Esophagus squamous epithelium (tissue), 5 donors: ENCODE measurements at places on chromosomes 1 and 21.

DNA sequence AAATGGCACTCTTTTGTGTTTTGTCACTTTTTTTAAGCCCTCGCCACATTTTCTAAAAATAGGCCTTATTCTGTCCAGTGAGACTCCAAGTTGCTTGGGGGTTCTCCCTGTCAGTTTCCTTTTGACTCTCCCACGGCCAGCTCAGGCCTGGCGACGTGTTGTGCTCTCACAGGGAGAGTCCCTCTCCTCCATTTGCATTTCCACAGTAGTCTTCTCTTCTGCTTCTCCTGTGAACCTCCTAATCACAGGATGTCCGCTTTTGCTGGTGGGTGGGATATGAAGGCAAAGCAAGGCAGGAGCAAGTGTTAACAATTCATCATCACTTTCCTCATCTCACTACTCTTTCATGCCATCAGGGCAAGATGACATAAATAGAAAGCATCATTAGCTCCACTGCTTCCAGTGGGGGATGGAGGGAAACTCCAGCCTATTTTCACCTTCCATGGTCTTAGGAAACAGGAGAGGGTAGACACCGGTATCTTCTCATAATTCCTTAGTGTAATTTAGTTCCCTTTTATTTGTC lies 99.8 kb downstream of the INTS7 start:
- DNase-seq, result no peak

DNA sequence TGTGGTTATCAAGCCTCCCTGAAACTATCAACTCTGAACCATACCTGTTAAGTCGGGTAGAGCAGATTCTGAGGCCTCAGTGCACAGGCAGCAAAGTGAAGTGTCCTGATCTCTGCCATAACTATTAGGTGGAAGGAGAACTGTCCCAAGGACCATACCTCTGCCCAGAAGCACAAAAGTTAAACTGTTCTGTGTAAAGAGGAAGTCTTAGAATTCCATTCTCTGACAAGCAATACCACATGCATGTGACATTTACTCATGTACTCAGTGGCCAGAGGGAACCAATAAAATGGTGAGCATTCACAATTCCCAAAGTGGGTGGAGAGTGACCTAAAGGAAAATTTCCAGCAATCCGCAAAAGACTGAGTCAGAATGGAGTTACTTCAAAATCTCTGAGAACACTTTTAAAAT lies 61.0 kb downstream of the TOR3A start:
- no peak for DNase-seq

DNA sequence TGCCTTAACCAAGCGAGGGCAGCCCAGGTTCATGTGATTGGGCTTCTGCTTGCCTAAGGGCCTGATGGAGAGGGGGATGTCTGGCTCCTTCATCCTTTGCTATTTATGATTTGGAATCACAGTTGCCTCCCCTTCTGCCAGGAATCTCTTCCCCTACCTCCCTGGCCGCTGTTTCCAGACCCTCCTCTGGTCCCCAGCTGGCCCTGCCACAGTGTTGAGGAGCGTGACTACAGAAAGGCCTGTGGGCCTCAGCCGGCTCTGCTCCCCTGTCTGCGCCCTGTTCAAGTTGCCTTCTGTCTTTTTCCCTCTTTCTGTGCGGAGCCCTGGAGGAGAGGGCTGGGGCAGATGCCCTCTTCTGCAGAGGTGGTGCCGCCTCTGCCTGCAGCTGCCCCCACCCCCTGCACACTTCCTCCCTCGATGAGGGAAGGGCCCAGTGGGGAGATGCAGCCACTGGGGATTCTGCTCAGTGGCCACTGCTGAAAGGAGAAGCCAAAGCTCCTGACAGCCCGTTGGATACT lies 6.5 kb downstream of the KIAA1614 start:
- no peak for DNase-seq

- no peak for DNase-seq
These were observed 46.9 kb downstream of the IL23R start for GRCh38 chr1:67213164-67213563.

DNA sequence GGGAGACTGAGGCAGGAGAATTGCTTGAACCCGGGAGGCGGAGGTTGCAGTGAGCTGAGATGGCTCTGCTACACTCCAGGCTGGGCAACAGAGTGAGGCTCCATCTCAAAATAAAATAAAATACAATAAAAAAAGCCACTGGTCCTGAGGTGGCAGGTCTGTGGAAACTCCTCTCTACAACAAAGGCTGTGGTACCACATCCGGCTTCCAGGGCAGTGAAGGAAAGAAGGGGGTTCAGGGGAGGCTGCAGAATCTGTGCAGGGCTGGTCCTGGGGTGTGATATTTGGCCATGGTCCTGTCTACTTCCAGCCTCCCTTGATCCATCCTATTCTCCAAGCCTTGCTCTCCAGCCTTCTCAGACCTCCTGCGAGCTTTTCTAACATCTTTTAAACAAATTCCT lies 731 bp upstream of the ZNF683 start:
- DNase-seq, result no peak

- no peak for DNase-seq
These were observed 102.5 kb upstream of the TARDBP start for GRCh38 chr1:10909697-10910680.

- DNase-seq, result no peak
These were observed 4.0 kb downstream of the LIX1L start for GRCh38 chr1:145953861-145954260.

GRCh38 chr21:22609802-22610201 lies 1611.6 kb downstream of the NCAM2 start:
- no peak for DNase-seq

DNA sequence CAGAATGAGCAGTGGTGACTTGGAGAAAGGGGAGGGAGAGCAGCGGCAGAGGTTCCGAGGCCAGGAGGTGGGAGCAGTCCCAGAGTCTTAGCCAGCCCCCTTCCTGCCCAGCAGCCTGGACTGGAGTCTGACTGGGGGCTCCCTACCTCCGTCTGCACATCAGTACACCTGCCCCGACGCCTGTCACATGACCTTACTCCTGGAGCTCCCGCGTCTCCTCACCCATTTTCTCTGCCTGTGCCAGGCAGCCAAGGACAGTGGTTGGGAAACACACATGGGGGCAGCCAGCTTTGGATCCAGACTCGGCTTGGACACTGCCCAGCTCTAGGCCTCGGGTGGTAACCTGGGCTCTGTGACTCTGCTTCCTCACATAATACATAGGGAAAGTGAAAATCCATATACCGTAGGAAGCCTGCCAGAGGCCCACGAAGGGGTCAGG lies 16.9 kb downstream of the ACTRT2 start:
- no peak for DNase-seq

DNA sequence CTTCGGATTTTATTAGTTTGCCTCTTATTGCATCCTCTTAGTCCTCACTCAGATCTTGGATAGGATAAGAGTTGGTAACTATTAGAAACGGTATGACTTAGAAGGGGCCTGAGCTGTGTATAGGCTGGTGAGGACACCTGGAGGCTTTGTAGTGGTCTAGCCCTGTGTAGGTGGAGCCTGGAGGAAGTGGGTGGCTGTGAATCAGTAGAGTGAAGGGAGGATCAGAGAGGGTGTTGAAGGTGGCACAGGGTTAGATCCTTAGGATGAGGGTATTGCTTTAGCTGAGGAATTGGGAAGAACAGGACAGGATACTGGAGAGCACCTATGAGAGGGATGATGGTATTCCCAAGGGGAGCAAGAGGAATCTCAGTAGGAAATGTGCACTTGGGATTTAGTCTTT lies 5.7 kb downstream of the VANGL1 start:
- no peak for DNase-seq

GRCh38 chr1:24113641-24114033 lies 1.7 kb upstream of the MYOM3 start:
- DNase-seq, result no peak

DNA sequence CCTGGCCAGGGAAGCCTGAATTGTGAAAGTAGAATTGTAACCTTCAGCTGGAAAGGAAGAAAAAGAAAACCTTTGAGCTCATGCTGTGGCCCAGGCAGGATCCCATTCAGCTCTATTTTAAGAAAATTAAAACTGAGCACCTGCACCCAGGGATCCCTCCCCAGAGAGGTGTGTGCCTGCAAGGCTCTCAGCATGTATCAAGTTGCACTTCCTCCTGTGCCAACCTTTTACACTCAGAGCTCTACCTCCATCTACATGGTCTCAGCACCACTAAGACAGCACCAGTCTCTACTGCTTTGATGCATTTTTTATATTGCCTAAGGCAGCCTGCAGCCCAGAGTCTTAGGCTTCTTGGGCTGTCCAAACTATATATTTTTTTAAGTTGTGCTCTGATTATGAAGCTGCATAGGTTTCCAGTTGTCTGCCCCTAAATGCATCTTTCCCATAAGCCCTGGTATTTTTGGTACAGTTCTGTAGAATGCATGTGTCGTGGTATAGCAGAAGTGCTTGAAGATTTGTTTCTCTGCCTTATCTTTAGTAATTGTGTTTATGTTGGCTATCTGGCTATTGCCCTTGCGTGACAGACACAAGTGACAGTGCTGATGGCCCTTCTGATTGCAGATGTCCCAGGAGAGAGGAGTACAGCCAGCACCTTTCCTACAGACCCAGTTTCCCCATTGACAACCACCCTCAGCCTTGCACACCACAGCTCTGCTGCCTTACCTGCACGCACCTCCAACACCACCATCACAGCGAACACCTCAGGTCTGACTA lies 63.1 kb downstream of the PTPRC start:
- no peak for DNase-seq

GRCh38 chr21:45868086-45868485 lies 113.5 kb upstream of the COL6A1 start:
- no peak for DNase-seq

GRCh38 chr1:185049670-185050069 lies 4.3 kb downstream of the RNF2 start:
- DNase-seq, result no peak

GRCh38 chr1:41733725-41734124 lies 185.0 kb downstream of the HIVEP3 start:
- no peak for DNase-seq

GRCh38 chr1:166184012-166184411 lies 17.2 kb upstream of the FAM78B start:
- DNase-seq, result no peak

DNA sequence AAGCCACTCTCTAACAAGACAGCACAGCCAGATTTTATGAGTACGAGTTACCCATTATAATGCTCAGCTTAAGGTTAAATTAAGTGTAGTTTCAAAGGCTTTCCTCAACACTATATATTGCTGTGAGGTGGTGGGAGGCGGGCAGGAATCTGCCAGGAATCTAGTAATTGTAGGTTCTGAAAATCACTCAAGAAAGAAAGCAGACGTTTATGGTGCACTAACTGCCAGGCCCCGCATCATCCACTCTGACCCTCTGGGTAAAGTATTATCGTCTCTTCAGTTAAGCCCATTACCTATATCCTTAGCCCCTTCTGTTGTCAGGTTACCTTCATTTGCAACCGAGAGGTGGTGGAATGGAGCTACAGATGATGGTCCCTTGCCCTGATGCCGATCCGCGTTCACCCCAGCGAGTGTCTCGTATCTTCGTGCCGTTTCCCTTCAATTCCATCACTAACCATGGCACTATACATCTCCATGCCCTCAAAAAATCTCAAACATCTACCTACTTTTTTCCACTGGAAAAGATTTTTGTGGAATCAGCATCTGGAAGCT lies 12.4 kb downstream of the HMGN1 start:
- DNase-seq, result no peak

DNA sequence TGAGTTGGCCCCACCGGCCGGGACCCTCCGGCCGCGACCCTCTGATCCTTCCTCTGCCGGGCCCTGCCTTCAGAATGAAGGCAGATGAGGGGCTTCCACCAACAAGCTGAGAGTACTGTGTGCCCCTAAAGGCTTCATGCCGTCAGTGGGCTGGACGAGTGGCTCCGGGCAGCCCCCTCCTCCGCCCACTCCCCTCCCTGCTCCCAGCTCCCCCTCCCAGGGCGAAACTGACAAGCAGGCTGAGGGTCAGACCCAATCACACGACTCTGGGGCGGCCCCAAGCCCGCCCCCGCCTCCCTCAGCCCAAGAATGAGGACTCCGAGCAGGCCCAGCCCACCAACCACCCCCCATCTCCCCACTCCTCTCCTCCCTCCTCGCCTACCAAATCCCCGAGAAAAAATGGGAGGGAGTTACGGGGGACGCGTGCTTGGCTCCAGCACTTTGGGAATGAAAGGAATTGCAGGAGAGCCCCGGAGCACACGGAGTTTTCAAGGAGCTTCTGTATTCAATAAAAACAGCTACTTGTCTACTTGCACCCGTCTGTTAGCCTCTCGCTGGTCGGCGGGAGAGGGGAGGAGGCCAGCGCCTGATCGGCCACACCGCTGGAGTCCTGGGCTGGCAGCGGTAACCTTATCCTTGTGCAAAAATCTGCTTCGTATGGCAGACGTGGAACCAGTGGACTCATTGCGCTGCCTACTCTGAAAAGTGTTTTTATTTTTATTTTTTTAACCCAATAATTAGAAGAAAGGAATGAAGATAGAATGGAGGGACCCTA lies at the start of gene COL11A1:
Gene COL11A1 (minus strand): TSS at position 147 of the 775 bp plus-strand sequence. CDS start 344 bp downstream, outside the sequence.
- DNase-seq, result no peak

- no peak for DNase-seq
These were observed 12.3 kb upstream of the SLAMF7 start for GRCh38 chr1:160726498-160727315.

GRCh38 chr1:241592273-241592958 lies 47.8 kb downstream of the CHML start:
- no peak for DNase-seq

DNA sequence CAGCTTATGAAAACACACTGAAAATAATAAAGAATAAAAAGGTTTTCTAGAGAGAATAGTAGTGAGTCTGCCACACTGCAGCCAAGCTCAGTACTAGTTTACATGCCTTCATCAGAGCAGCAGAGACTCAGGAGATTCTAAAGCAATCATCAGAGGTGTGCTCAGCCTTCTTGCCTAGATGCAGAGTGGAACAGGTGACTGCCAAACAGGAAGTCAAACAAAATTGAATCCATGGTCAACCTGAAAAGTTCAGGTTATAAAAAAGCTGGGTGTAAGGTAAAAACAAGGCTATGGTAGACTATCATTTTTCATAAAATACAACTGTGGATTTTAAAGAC lies 165.3 kb upstream of the C1orf105 start:
- DNase-seq, result no peak

- DNase-seq, result no peak
These were observed 16.2 kb downstream of the SDHC start for GRCh38 chr1:161330346-161330745.

- no peak for DNase-seq
These were observed 16.2 kb downstream of the PTGER3 start for GRCh38 chr1:71031426-71031825.

DNA sequence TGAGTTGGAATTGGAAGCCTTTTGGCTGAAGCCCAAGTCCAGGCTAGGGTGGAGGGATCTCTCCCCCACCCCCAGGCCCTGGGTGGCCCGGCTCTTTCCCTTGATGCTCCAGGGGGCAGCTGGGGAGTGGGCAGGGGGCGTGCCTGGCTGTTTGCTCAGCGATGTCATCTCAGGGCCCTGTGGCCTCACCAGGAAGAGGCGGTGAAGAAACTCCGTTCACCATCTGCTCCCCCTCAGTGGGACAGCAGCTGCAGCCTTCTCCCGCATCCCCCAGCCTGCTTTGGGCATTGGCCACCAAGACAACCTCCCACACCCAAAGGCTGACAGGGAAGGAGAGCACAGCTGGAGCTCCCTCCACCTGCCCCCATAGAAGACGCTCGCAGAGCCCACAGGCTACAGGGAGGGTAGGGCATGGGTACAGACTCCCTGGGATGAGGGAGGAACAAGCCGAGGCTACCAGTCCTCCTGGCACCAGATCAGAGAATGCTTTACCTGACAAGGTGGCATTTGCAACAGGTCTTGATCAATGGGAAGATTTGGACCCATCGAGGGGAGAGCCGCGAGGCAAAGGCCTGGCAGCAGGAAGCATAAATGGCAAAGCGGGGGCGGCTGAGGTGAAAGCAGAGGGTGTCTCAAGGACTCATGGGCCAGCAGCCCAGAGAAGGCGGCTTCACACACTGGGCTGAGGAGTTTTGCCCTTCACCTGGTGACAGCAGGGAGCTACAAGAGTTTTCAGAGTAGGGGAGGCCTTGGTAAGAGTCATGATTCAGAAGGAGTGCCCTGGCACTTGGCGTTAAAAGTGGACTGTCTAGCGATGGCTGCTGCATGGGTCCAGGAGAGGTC lies 6.5 kb upstream of the GUCA2A start:
- no peak for DNase-seq
